T-helper 17 cell (primary cell): ENCODE measurements at places on chromosomes 12 and 14. TPM values are rescaled to one million over a fixed set of nuclear protein-coding genes. Genes with fewer than 3 reads are reported as not detected.
A peak's percentile ranks its signal among the peaks of the same experiment; 100 is the strongest.

The OAS3 gene
- 28.6 TPM for total RNA-seq

The C14orf39 gene
- total RNA-seq: not detected

The REM2 gene
- 7.2 TPM for total RNA-seq

The OAS2 gene
- total RNA-seq: 45.3 TPM

The TAS2R50 gene
- total RNA-seq: 0.91 TPM

The TMPRSS12 gene
- total RNA-seq: not detected

GRCh38 chr12:62767496-62767895 lies 167.5 kb downstream of the PPM1H start:
- no peak overlapping the region for H3K4me3 ChIP-seq
- no peaks in the 10 kb centered on the region for H3K36me3 ChIP-seq
- peaks cover 19% of the 10 kb centered on the region for H3K27me3 ChIP-seq
- no peak overlapping the region for H3K27ac ChIP-seq
- no peak for DNase-seq

DNA sequence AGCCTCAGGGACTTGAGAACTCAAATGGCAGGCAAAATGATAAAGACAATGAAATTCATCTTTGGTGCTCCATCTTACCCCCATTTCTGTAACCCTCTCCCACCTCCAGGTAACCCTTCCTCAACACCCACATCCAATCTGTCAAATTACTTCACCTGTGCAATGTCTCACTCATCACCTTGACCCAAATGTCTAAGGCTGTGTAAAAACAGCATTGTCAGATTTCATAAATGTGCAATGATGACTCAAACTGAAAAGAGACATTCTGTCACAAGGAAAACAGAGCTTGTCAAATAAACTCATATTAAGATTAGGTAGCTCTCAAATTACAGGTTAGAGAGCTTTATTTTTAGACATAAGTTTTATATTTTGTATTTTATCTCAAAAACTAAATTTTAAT lies 19.9 kb upstream of the COCH start:
- no peaks in the 10 kb centered on the region for H3K4me1 ChIP-seq
- no peak overlapping the region for H3K27ac ChIP-seq
- H3K4me3 ChIP-seq: no peak overlapping the region
- no peak for DNase-seq
- peaks cover 29% of the 10 kb centered on the region for H3K27me3 ChIP-seq

DNA sequence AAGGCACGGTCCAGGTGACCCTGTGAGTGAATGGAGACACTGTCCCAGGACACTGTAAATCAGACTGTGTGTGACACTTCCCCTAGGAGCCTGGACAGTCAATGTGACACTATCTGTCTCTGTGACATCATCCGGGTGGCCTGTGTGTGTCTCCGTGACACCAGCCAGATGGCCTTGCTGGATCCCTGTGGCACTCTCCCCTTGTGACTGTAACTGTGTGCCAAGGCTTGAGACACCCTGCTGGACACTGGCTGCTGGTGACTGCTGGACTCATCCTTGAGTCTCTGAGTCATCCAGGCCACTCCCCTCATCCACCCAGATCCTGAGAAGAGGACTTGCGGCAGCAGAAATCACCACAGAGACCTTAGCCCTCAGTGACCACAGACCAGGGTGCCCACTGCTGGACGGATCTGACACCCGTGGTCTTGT lies 51.6 kb downstream of the MVK start:
- H3K27me3 ChIP-seq: peaks cover 67% of the 10 kb centered on the region
- peaks cover 6% of the 10 kb centered on the region for H3K4me1 ChIP-seq
- no peak overlapping the region for H3K27ac ChIP-seq
- H3K36me3 ChIP-seq: peaks cover 12% of the 10 kb centered on the region
- no peak overlapping the region for H3K4me3 ChIP-seq
- DNase-seq: no peak

DNA sequence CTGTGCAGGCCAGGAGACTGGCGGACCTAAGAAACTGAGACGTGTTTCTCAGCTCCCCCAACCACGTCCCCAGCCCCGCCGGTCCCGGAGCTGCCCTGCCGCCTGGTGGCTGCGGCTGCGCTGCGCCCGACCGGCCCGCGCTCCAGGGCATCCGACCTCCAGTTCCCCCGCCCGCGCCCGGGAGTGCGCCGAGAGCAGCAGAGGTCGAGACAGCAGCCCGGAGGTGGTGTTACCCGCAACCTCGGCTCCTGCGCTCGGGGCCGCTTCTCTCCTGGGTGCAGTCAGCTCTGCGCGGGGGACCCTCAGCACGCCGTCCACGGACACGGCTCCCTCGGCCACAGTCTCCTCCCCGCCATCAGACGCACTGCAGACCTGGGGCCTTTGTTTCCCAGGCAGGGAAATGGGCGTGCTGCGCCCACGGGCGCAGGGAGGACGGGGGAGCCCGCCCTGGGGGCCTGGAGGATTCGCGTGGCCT lies 21.6 kb upstream of the GPR132 start:
- H3K4me3 ChIP-seq: peak overlapping the region; percentile 81
- peaks cover 19% of the 10 kb centered on the region for H3K4me1 ChIP-seq
- no peaks in the 10 kb centered on the region for H3K27me3 ChIP-seq
- no peaks in the 10 kb centered on the region for H3K36me3 ChIP-seq
- peak overlapping the region; percentile 86 for H3K27ac ChIP-seq

DNA sequence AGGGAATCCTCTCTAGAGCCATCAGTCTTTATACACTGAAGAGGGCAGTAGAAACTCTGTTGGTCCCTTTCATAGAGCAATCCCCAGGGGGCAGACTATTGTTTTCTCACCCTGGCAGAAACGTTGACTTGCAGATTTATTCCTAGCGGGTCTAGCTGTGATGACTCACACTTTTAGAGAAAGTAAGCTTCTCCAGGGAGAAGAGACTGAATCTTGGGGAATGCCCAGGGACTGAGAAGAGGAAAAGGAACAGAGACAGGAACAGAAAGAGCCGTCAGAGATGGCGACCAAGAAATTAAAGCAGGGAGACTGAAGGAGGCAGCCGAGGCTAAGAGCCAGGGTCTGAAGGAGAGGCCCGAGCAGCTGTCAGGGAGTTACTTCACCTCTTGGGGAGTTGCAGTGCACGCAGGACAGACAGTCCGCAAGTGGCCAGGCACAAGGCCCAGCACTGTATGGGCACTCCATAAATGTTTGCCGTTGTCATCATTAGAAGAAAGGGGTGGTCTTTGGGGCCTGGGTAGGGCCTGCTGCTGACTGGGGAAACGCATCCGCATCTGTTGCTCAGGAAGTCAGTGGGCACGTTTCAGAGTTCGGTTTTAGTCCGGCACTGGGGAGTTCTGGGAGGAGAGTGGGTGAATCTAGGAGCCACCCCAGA lies 13.0 kb downstream of the PLEKHG6 start:
- H3K4me3 ChIP-seq: peak overlapping the region; percentile 92
- H3K36me3 ChIP-seq: no peaks in the 10 kb centered on the region
- H3K4me1 ChIP-seq: peaks cover 36% of the 10 kb centered on the region
- peak overlapping the region; percentile 79 for H3K27ac ChIP-seq
- no peak for DNase-seq

GRCh38 chr12:89351489-89352241 lies 636 bp downstream of the DUSP6 start:
- DNase-seq: peak; percentile 23
- no peaks in the 10 kb centered on the region for H3K36me3 ChIP-seq
- peaks cover 29% of the 10 kb centered on the region for H3K4me1 ChIP-seq
- H3K4me3 ChIP-seq: peak overlapping the region; percentile 95
- no peaks in the 10 kb centered on the region for H3K27me3 ChIP-seq

DNA sequence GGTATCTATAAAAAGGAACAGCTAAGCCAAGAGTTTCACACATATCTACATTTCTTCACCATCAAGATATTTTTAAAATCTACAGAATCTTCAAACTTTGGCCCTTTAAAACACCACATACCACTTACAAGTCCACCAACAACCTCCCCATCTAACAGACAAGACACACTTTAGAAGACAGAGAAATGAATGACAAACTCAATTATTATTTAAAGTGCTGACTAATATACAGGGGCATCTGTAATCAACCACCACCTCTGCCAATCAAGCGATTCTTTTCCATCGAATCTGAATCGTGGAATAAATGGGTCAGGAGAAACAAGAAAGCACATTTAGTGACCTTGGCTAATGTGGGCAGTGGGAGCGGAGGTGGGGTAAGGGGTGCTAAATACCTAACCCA lies 7.7 kb downstream of the SETD3 start:
- H3K27ac ChIP-seq: no peak overlapping the region
- no peak for DNase-seq
- no peak overlapping the region for H3K4me3 ChIP-seq
- peaks cover 2% of the 10 kb centered on the region for H3K36me3 ChIP-seq
- H3K27me3 ChIP-seq: no peaks in the 10 kb centered on the region

DNA sequence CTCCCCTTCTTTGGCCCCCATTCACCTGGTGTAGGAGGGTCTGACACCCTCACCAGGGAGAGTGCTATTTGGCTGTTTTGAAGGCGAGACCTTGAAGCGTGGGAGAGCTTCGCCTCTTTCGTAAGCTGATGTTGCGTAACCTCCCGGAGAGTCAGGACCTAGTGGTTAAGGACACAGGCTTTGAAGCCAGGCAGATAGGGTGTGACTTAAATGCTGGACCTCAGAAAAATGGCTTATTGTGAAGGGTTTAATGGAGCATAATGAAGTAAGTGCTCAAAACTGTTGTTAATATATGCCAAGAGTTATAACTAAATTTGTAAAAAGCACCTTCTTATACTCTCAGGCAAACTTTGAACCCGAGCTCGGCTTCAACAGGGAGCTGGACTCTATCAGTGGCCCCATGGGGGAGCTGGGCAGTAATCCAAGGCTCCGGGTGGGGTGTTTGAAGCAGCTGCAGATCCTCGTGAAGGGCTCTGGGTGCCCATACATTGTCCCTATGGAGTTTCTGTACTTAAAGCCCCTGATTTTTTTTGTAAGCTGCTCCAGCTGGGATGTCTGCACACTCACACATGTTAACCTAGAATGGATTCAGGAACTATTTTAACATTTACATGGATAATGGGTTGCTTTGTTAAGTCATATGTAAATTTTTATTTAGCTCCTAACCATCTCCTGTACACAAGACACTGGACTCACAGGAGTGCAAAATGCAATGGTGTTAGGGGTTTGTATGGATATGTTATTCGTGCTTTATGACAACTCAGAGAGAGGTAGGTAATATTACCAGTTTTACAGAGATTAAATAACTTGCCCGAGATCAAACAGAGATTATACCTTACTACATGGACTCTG lies 26.0 kb downstream of the PPFIBP1 start:
- no peak overlapping the region for H3K27ac ChIP-seq
- peaks cover 6% of the 10 kb centered on the region for H3K4me1 ChIP-seq
- no peaks in the 10 kb centered on the region for H3K36me3 ChIP-seq
- H3K27me3 ChIP-seq: peaks cover 10% of the 10 kb centered on the region

- H3K36me3 ChIP-seq: peaks cover under 1% of the 10 kb centered on the region
- H3K4me1 ChIP-seq: peaks cover 48% of the 10 kb centered on the region
- no peak for DNase-seq
- no peaks in the 10 kb centered on the region for H3K27me3 ChIP-seq
- H3K4me3 ChIP-seq: no peak overlapping the region
These were observed 3.3 kb upstream of the PLEKHG3 start for GRCh38 chr14:64700894-64701293.

GRCh38 chr14:67837011-67837624 lies 17.5 kb downstream of the RAD51B start:
- peaks cover 8% of the 10 kb centered on the region for H3K36me3 ChIP-seq
- no peak for DNase-seq
- H3K27ac ChIP-seq: no peak overlapping the region
- no peak overlapping the region for H3K4me3 ChIP-seq

DNA sequence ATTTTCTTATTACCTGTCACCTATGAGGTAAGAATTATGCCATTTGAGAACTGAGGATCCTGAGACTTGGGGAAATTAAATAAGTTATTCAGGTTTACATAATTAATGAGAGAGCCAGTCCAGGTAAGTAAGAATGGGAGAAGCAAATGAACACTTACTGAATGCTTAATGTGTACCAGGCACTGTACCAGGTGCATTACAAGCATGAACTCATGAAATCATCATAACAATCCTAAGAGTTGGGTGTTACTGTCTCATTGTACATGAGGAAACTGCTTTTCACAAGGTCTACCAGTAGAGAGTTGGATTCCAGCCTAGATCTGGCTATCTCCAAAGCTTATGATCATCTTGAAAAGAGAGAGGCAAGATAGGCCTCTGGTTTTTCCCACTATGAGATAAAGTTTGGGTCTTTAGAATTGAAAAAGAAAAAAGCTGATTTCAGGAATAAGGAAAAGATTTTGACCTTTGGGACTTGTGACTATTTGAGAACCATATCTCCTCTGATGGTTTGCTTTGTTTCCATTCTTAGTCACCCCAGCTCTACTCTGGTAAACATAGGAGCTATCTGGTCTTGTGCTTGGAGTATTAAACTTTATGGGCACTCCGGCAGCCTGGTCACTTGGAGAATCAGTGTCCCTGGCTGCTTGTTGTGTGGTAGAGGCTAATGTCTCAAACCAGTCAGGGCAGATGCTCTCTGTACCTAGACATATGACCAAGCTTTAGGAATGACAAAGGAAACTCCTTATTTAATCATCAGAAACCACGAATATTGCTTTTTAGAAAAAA lies 48.0 kb downstream of the PTHLH start:
- H3K4me1 ChIP-seq: no peaks in the 10 kb centered on the region
- peaks cover 25% of the 10 kb centered on the region for H3K27me3 ChIP-seq
- no peak overlapping the region for H3K27ac ChIP-seq
- H3K4me3 ChIP-seq: no peak overlapping the region
- DNase-seq: no peak
- H3K36me3 ChIP-seq: no peaks in the 10 kb centered on the region

GRCh38 chr14:93709249-93709648 lies 79.0 kb downstream of the PRIMA1 start:
- H3K4me1 ChIP-seq: no peaks in the 10 kb centered on the region
- H3K27ac ChIP-seq: no peak overlapping the region
- no peaks in the 10 kb centered on the region for H3K36me3 ChIP-seq
- peaks cover 51% of the 10 kb centered on the region for H3K27me3 ChIP-seq
- no peak for DNase-seq

DNA sequence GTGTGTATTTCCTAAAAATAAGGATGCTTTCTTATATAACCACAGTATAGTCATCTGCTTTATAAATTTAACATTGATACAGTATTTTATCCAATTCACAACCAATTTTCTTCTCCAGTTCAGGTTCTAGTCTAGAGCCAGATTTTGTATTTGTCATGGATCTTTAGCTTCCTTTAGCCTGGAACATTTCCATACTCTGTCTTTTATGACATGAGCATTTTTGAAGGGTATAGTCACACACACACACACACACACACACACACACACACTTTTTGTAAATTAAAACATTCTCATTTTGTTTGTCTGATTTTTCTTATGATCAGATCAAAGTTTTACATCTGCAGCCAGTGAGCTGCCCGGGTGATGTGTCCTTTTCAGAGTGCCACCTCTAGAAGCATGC lies 25.4 kb downstream of the CGRRF1 start:
- peaks cover 4% of the 10 kb centered on the region for H3K36me3 ChIP-seq
- H3K4me1 ChIP-seq: peaks cover 9% of the 10 kb centered on the region
- H3K4me3 ChIP-seq: no peak overlapping the region
- H3K27me3 ChIP-seq: no peaks in the 10 kb centered on the region
- DNase-seq: no peak
- no peak overlapping the region for H3K27ac ChIP-seq

GRCh38 chr12:39875721-39876120 lies 230.2 kb downstream of the SLC2A13 start:
- H3K27me3 ChIP-seq: no peaks in the 10 kb centered on the region
- no peak overlapping the region for H3K27ac ChIP-seq
- no peaks in the 10 kb centered on the region for H3K36me3 ChIP-seq
- DNase-seq: no peak
